ENCODE measurements at places on chromosomes 12 and 14. TPM values are rescaled to one million over a fixed set of nuclear protein-coding genes. Genes with fewer than 3 reads are reported as not detected.

DNA sequence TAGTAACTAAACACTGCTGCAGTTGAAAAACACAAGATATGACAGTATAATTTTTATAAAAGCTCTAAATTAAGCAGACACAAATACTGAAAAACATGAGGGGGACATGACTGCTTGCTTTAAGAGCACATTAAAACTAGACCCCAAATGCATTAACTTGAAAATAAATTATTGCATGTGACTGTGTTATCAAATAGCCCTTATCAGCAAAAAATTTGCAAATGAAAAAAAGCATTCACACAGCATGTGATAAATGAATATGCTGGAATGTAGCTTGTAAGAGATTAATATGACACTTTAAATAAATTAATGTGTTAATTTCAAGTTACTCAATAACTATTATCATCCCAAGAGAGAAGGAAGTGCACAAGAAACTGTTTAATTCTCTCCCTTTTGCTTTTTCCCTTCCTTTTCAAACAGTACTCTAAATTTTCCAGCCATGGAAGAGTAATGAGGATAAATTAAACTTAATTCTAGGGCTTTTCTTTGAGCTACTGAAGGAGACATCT, 1422.1 kb upstream of the FLRT2 start:
- ATAC-seq: no peak

DNA sequence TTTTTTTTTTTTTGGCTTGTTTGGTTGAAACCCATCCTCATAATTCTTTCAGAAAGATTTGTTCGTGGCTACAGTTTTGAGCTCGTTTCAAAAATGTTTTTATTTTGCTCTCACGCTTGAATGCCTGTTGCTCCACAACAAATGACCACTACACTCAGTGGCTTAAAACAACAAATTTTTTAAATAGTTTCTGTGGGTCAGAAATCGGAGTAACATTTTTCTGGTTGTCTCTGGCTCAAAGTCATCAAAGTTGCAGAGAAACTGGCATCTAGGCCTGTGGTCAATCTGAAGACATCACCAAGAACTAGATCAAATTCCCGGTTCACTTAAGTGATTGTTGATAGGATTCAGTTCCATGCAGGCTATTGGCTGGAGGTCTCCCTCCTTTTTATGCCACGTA, 560.0 kb downstream of the SNAPC1 start:
- ATAC-seq: no peak

DNA sequence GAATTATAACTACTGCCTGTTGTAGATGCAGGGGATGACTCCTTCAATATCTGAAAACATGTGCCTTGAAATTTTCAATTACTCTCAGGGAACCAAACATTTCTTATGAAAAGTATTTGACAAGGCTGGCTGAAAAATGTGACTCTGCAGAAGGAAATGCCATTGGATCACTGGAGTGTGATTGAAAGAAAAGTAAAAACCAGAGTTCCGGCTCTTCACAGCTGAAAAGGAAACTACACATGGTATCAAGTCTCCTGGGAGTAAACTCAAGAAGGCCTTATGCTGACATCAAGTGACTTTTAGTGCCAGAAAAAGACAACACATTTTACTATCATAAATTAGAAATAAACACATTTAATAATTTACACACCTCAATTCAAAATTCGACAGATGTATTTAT, 693.0 kb downstream of the LRFN5 start:
- no peak for ATAC-seq

GRCh38 chr12:22855456-22855855, 230.5 kb downstream of the ETNK1 start:
- ATAC-seq: no peak

Gene ESYT1
- total RNA-seq: 52.2 TPM

- ATAC-seq: no peak
These were observed 190.2 kb downstream of the MON2 start for GRCh38 chr12:62656591-62657362.

DNA sequence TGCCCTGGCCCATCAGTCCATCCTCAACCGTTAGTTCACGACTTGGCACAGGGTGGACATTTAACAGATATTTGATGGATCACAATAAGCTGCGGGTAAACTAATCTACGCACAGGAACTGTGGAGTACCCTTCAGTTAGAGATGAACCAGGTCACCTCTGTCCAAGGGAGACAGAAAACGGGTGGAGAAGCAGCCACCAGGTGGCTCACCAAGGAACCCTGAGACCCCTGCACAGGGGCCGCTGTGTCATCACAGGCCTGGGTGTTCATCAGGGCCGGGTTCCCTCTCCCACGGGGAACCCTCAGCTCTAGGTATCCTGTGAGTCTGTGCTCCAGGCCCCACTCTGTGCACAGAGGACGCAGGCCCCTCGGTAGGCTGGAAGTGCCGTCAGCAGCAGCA, 122.2 kb downstream of the PIWIL1 start:
- peak; percentile 20 for ATAC-seq

DNA sequence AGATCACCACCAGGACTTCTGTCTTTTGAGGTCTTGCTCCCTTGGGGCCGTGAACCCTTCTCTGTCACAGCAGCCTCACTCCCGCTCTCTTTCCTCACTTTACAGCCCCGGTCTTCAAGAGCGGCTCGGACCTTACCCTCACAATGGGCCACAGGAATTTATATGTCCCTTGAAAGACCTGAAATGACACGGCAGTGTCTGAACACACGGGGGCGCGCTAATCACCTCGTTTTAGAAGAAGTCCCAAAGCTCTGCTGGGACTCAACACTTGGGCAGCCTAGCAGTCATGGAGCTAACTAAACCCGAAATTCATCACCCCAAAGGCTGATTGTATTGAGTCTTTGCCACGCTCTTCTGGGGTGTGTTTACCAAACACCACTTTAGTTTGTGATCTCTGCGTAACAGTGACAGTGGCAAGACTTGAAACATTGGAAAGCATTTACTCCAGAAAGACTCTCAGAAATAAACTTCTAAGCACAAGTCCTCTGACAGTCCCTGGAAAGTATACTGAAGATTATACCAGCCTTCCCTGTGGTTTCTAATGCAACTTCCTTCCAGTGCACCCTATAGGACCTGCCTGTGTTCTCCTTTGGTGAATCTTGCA, 29.0 kb downstream of the SERPINA11 start:
- no peak for ATAC-seq

Gene TESPA1
- 0.09 TPM for total RNA-seq

- no peak for ATAC-seq
These were observed 38.1 kb downstream of the BBS10 start for GRCh38 chr12:76310110-76310509.

Gene MGST1
- total RNA-seq: 20.7 TPM

DNA sequence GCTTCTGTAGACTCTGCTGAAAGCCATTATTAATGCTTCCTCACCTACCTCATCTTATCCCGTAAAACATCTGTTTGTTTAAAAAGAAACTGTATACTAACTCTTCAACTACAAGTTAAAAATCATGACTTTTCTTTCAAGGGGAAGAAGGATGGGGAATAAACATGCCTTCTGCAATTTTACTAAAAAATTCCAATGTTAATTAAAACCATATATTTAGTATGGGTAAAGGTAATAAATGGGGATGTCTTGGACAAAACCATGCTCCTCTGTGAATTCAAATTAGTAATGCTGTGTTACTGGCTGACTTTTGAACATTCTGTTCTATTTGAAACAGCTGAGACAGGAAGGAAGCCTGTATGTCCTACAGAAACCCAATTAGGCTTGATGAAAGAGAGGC, 311.1 kb upstream of the DIO2 start:
- ATAC-seq: no peak
